Cortex of kidney (tissue), 1 donor: ENCODE measurements at places on chromosomes 12 and 14.

- DNase-seq, result no peak
Observed at GRCh38 chr12:50302686-50303085, 19.4 kb upstream of the LIMA1 start.

- DNase-seq, result no peak
Observed at GRCh38 chr14:35147711-35148110, 25.4 kb downstream of the PRORP start.

DNA sequence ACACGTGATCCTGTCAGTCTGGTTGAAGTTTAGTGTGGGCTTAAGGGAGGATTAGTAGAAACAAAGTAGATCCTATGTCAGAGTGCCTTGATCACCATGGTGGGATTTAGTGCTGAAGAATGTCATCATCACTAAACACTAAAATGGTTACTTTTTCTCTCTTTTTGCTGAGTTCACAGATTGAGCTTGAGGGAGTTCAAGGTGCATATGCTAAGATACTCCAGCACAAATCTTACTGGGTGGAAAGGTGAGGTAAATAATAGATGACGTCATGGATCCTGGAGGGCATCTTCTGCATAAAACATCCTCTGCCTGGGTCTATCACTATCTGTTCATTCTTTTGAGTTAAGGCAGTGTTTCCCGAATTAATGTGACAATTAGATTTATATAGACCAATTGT lies 4.9 kb downstream of the GALNT8 start:
- DNase-seq, result no peak

- no peak for DNase-seq
Observed at GRCh38 chr14:72560331-72560730, 333.6 kb downstream of the DPF3 start.

DNA sequence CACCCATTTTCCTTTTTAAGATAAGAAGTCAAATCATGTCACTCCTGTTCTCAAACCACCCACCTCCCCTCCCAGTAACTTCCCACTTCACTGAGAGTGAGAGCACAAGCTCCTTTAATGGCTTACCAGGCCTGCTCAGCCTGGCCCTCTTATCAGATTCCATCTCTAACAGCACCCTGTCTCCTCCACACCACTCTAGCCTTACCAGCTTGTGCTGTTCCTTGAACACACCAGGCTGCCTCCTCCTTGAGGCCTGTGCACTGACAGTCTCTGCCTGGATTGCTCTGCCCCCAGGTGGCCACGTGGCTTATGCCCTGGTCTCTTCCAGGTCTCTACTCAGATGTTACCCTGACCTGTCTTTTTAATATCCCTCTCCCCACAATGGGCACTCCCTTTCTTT lies 40.1 kb upstream of the EVL start:
- DNase-seq, result no peak

DNA sequence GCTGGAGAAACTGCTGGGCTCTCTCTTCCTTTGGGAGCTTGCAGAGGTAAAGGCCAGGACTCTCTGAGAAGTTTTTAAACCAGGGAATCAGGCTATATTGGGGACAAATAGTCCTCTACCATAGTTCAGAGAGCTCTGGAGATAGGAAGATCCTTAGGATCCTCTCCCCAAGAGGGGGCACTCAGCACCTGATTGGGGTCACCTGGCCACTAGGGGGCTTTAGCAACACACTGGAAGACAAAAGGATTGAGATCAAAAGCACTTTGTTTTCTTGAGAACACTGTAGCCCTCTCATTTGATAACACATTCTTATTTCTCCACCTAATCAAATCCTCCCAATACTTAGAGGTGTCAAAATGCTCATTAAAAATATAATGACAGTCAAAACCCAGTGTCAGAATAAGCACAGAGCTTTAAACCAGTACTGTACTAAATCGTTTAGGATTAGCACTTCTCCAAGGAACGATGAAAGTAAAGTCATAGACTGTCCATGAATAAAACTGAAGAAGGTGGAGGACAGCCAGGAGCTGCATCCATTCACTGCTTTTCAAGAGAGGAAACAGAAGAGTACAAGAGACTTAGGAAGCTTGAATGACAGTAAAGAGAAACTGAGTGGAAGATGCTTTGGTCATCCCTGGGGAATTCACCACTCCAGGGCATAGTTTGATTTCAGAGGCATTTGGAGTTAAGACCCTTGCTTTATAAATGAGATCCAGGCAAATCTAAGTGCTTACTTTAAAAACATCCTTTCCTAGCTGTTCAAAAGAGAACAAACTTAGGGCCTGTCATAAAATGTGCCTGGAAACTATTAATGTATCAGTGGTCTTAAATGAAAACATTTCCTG lies 26.5 kb downstream of the BMP4 start:
- DNase-seq, result no peak

- DNase-seq, result no peak
Observed at GRCh38 chr12:25082628-25083027, 112.3 kb downstream of the DNAI7 start.

DNA sequence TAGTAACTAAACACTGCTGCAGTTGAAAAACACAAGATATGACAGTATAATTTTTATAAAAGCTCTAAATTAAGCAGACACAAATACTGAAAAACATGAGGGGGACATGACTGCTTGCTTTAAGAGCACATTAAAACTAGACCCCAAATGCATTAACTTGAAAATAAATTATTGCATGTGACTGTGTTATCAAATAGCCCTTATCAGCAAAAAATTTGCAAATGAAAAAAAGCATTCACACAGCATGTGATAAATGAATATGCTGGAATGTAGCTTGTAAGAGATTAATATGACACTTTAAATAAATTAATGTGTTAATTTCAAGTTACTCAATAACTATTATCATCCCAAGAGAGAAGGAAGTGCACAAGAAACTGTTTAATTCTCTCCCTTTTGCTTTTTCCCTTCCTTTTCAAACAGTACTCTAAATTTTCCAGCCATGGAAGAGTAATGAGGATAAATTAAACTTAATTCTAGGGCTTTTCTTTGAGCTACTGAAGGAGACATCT lies 1422.1 kb upstream of the FLRT2 start:
- no peak for DNase-seq

DNA sequence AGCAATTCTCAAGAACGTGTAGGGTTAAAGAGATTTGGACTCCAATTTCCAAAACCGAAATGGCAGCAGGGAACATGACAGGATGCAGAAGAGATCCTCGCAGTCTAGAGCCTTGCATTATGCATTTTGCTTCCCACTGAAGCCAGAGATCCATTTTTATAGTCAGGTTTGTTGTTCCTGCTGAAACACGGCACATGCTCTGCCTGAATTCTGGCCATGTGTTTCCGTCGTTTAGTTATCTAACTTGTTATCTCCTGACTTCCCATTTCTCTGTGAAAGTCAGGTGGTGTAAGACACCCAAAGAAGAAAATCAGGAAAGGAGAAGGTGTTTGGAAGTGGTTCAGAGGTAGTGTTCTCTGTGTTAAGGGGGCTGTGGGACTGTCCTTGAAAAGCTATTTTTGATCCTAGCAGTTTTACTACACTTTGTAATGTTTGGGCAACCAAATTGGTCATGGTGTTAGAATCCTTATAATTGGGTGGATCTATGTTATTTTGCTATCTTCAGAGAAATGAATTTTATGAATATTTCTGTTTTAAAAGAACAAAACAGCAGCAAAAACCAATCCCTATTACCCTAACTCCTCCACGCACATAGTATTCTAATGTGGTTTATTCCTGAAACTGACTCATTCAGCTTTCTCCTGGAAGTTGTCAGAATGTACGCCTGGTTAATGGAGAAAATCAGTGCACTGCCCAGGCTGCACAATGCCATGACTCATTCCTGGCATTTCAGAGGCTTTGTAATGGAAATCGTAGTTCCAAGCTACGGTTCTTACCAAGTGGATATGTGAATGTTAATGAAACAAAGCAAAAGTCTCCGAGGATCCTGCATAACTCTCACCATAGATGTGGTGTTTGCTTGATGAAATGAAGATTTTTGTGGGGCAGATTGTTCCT lies 110.1 kb downstream of the SAMD4A start:
- no peak for DNase-seq

DNA sequence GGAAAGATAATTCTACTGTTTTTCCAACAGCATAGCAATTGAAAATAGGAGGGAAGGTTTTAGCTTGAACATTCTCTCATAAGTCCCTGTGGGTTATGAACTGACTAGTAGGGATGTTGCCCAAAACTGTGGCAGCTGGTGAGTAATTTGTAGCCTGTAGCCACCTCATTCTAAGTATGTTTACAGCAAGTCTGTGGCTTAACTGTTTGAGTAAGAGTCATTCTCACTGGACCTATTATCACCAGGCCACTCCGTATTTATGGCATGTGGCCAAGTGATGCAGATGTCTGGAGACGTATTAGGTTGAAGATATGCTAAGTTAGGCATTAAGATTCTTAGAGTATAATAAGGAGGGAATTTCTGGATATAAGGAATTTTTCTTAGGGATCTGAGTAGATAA lies 458.3 kb downstream of the ETNK1 start:
- no peak for DNase-seq

- no peak for DNase-seq
Observed at GRCh38 chr12:88998421-88998820, 353.9 kb downstream of the DUSP6 start.

- no peak for DNase-seq
Observed at GRCh38 chr12:109461846-109462756, 15.0 kb downstream of the KCTD10 start.

- DNase-seq, result no peak
Observed at GRCh38 chr12:51887476-51888315, at the start of gene ANKRD33. TSS of gene ANKRD33 (plus strand) at chr12:51888103. CDS start at chr12:51888187, 84 bp downstream.

- DNase-seq, result no peak
Observed at GRCh38 chr14:89616852-89617341, 199.9 kb upstream of the FOXN3 start.

- DNase-seq, result no peak
Observed at GRCh38 chr14:100815478-100816285, 10.2 kb upstream of the MEG3 start.

DNA sequence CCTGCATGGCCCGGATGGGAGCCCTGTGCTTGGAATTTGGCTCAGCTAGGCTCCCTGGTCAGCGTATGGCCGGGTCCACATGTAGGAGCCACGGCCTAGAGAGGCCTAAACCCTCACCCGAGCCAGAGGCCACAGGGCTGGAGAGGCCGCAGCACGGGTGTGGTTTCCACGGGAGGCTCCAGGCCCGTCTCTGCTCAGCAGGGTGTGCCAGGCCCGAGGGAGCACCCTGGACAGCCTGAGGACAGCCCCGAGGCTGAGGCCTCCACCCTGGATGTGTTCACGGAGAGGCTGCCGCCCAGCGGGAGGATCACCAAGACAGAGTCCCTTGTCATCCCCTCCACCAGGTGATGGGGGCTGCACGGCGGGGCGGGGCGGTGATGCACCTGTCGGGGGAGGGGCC lies 17.6 kb upstream of the TEX22 start:
- no peak for DNase-seq

DNA sequence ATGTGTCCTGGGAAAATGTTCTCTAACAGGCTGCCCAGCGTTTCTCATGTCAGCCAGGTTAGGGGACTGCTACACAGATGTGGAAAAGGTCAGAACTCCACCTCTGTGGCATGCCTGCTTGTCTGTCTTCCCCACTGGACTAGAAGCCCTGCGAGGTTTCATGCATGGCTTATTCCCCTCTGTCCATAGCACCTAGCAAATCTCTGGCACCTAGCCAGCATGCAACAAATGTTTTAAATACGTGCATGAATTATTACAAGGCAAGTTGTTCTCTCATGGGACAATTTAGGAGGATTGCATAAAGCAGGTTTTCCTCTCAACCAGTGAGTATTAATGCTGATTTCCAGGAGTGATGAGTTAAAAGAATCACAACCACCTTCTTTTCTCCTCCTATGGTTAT lies 21.4 kb upstream of the KCNK13 start:
- no peak for DNase-seq
